Activated CD8-positive, alpha-beta memory T cell treated with anti-CD3 and anti-CD28 coated beads for 36 hours (primary cell): ENCODE measurements at places on chromosomes 11 and 22. TPM values are rescaled to one million over a fixed set of nuclear protein-coding genes. Genes with fewer than 3 reads are reported as not detected.

Gene CALCA
- not detected for total RNA-seq

Gene OR8A1
- not detected for total RNA-seq

Gene P2RY6
- not detected for total RNA-seq

Gene NXPE1
- total RNA-seq: not detected

Gene SCGB1C1
- total RNA-seq: not detected

Gene OR56A1
- not detected for total RNA-seq

Gene CHEK1
- total RNA-seq: 149 TPM

Gene GGTLC3
- not detected for total RNA-seq

Gene ELP4
- total RNA-seq: 24.8 TPM

Gene RAB36
- total RNA-seq: 1.3 TPM

Gene KCNQ1OT1
- total RNA-seq: 0.21 TPM

Gene CASP5
- total RNA-seq: not detected

Gene FGF19
- total RNA-seq: not detected

Gene ATG2A
- 22.6 TPM for total RNA-seq

Gene SGSM1
- total RNA-seq: not detected

Gene BIK
- 3.5 TPM for total RNA-seq

Gene FAM111B
- total RNA-seq: 38.8 TPM

Gene APOBEC3A
- not detected for total RNA-seq

Gene PAX6
- not detected for total RNA-seq

Gene OR5F1
- total RNA-seq: not detected

Gene TRIM22
- total RNA-seq: 68.5 TPM

Gene EFCAB6
- 0.44 TPM for total RNA-seq

Gene PDE2A
- 0.29 TPM for total RNA-seq

Gene CFAP300
- total RNA-seq: not detected

Gene CCDC87
- 0.21 TPM for total RNA-seq

Gene MUC6
- total RNA-seq: not detected

Gene MISFA
- 0.88 TPM for total RNA-seq

Gene PNPLA3
- total RNA-seq: 0.42 TPM

Gene ACTN3
- 0.08 TPM for total RNA-seq

Gene TMEM45B
- 0.59 TPM for total RNA-seq

Gene CCDC15
- total RNA-seq: 3.8 TPM

Gene NPAS4
- not detected for total RNA-seq

Gene KIRREL3
- not detected for total RNA-seq

Gene SMIM35
- total RNA-seq: 0.13 TPM

Gene ANKK1
- total RNA-seq: 0.08 TPM

Gene SPA17
- 3.8 TPM for total RNA-seq

Gene CADM1
- total RNA-seq: 0.80 TPM

Gene PHF21A
- total RNA-seq: 30.6 TPM

Gene LRRC4C
- not detected for total RNA-seq

Gene CARD16
- total RNA-seq: 9.2 TPM
